ENCODE measurements at places on chromosomes 2 and 18.

- DNase-seq, result no peak
Observed at GRCh38 chr18:49859021-49859359, 45.7 kb upstream of the ACAA2 start.

GRCh38 chr2:96138179-96139145 lies at the start of gene ASTL:
Gene ASTL (minus strand): TSS chr2:96138502. CDS start chr2:96138436, 66 bp downstream.
- no peak for DNase-seq

DNA sequence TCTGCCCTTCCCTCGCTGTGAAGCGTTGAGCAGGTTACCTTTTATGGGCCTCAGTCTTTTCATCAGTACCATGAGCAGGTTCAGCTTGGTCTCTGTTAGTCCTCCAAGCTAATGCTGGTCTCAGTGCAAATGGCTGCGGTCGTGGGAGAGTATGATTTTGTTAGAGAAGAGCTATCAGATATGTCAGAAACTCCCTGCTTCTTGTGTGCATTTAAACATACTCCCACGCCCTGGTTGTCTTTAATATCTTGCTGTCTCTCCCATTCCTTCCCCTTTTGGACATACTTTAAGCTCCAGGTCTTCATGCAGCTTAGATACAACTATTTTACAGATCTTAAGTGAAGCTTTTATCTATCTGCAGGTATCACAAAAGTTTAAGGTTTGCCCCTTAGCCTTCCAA lies 62.9 kb downstream of the EFR3B start:
- DNase-seq, result no peak

- no peak for DNase-seq
Observed at GRCh38 chr2:147511491-147511948, 333.3 kb upstream of the ACVR2A start.

DNA sequence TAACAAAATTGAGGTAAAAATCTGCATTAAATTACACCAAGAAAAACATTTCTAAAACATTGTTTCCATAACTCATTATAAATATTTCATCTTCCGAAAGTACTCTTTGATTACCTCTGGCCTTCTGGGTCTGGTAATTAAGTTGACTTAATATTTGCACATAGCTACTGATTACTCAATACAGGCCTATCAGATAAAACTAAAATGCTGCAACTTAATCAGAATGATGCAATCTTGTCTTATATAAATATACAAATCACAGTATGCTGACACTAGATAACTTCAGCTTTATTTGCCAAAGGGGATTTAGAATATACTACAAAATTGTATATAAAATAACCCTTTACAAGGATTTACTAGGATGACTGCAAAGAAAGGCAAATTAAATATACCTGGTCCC lies 49.3 kb downstream of the SLC35F5 start:
- no peak for DNase-seq

- DNase-seq, result no peak
Observed at GRCh38 chr18:54739476-54739875, 88.8 kb upstream of the RAB27B start.
